K562 (cell line): ENCODE measurements at places on chromosomes 2 and 18. TPM values are rescaled to one million over a fixed set of nuclear protein-coding genes. Genes with fewer than 3 reads are reported as not detected.

IL18R1 gene
- 2.9 and 3.7 TPM in 2 replicates for polyA plus RNA-seq

TNFRSF11A gene
- 0.03 TPM in 1 of 2 replicates, not detected in the other for polyA plus RNA-seq

DSG4 gene
- polyA plus RNA-seq: not detected in 2 replicates

SCYGR4 gene
- 0.09 TPM in 1 of 2 replicates, not detected in the other for polyA plus RNA-seq

GDF7 gene
- 0.01 TPM in 1 of 2 replicates, not detected in the other for polyA plus RNA-seq

BBS5 gene
- 6.9 and 7.1 TPM in 2 replicates for polyA plus RNA-seq

FAM237A gene
- not detected in 2 replicates for polyA plus RNA-seq

OR6B2 gene
- polyA plus RNA-seq: not detected in 2 replicates

INHA gene
- 0.90 and 1.9 TPM in 2 replicates for polyA plus RNA-seq

AP1S3 gene
- polyA plus RNA-seq: 2.1 and 3.8 TPM in 2 replicates

APLF gene
- polyA plus RNA-seq: 0.45 TPM in 2 replicates

SAG gene
- not detected in 2 replicates for polyA plus RNA-seq

FBXO48 gene
- 0.69 and 0.84 TPM in 2 replicates for polyA plus RNA-seq

MAB21L4 gene
- polyA plus RNA-seq: 0.03 TPM in 1 of 2 replicates, not detected in the other

ACKR3 gene
- not detected in 2 replicates for polyA plus RNA-seq

PSMD14 gene
- 154 and 166 TPM in 2 replicates for polyA plus RNA-seq

TM4SF20 gene
- polyA plus RNA-seq: not detected in 2 replicates

MC2R gene
- polyA plus RNA-seq: not detected in 2 replicates
